ENCODE measurements at places on chromosomes 3 and 15.

- DNase-seq, result peak; percentile 47
Measured at GRCh38 chr3:156307704-156308103, 187.3 kb downstream of the KCNAB1 start.

DNA sequence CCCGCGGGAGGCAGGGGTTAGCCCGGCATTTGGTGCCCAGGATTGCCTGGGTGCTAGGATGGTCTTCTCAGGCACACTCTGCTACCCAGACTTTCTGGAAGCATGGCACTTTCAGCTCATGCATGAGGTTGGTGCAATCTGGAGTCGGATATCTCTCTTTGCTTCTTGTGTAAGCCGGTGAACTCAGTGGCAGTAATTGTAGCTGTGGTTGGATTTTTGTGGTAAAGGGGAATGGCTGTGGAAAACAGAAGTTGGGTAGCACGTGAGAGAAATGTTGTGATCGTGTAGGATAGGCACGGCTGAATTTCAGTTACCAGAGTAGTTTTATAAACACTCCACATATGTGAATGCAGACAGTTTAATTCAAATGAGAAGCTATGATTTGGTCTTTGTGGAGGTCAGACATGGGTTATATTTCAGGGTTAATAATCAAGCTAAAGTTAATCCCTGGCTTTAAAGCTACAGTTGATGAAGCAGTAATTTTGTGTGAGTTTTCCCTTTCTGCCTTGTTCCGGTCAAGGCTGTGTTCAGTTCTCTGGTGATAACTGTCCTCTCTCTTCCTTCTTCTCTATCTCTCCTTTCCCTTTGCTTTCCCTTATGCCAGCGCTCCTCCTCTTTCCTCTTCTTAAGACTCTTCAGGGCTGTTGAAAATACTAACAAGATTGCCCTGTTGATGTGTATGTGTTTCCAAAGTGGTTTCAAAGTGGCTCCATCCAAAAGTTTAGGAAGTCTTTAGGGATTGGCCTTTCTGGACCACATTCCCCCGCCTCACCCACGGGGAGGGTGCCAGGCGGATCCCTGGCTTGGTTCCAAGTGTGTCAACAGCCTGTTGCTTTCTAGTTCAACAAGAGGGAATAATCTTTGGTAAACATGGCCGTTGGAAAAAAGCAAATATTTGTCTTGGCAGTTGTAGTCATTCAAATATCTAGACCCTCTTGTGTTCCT lies 404.6 kb upstream of the C2CD4B start:
- DNase-seq, result no peak

GRCh38 chr3:166367947-166368533 lies 530.8 kb upstream of the BCHE start:
- DNase-seq, result no peak

DNA sequence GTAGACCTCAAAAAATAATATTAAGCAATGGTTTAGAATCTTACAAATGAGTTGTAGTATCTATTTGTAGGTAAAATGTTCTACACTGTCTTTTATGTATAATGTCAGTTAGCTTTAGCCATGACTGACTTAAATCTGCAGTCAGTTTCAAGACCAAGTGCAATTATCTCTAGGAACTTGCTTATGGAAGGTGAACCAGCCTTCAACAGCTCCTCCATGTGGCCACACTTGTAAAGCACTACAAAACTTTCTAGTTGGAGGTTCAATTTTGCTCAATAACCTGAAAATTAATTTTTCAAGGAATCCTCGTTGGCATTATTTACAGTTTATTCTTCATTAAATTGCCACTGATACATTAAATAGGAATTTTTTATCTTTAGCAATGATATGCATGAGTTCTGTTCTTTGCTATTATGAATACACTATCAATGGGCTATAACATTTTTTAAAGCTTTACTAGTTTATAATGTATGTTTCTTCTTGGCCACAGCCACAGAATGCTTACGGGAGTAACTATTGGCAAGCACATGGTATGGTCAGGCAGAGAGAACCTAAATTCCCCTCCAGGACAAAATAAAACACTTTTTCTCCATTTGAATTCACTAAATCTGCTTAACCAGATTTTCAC lies 315.3 kb upstream of the UBE2E2 start:
- peak; percentile 4 for DNase-seq

DNA sequence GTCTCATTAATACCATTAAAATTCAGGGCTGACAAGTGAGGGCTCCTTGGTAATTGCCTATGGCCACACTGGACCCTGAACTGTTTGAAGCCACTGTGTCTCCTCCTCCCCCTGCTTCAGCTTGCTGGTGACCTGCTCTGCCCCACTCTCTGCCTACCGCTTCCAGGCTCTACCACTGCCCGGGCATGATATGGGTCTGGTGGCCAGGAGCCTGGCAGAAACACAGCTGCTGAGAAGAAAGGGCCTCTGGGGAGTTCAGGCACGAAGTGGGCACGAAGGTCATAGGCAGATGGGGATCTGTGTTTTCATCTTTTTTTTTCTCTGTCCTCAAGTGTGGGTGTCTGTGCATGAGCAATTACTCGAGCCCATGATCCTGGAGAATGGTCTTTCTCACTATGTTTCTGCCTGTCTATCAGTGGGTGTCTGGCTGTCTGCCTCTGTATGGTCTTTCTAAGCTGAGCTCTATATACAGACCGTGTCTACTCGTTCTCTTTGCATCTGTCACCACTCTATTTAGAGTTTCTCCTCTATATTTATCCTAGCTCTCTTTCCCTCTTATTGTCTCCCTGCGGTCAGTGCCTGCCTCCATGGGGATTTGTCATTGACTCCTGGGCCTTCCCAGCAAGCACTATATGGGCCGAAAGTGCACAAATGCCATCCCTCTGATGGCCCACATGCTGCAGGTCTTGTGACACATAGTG lies 42.1 kb upstream of the EPHB1 start:
- no peak for DNase-seq

DNA sequence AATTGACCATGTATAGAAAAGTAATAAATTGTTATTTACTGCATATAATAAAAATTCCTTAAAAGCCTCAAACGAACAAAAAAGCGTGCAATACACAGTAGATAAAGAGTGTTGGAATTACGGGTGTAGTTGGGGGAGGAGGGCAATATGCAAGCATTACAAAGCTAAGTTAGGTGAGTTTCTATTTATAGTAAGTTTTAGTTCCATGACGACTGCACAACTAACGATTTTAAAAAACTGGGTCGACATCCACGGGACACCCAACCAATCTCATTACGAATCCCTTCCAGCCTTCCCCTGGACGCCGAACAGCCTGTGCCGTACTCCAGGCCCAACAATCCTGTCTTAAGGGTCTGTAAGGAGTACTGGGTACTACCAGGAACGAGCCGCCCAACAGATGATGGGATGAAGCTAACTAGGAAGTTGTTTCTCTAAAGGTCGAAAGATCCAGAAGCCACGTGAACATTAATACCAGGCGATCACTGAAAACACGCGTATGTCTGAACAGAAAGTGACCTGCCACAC lies 677 bp downstream of the POLQ start:
- DNase-seq, result peak; percentile 13

- DNase-seq, result no peak
Measured at GRCh38 chr3:145286937-145287336, 874.0 kb downstream of the PLOD2 start.

DNA sequence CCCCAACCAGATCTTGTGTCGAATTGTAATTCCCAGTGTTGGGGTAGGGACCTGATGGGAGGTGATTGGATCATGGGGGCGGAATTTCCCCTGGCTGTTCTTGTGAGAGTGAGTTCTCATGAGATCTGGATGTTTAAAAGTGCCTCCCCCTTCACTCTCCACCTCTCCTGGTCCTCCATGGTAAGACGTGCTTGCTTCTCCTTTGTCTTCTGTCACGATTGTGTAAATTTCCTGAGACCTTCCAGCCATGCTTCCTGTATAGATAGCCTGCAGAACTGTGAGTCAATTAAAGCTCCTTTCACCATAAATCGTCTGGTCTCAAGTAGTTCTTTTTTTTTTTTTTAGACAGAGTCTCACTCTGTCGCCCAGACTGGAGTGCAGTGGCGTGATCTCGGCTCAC lies 42.3 kb downstream of the NR1D2 start:
- DNase-seq, result no peak

- no peak for DNase-seq
Measured at GRCh38 chr15:76309601-76310330, 1.5 kb downstream of the ETFA start.

DNA sequence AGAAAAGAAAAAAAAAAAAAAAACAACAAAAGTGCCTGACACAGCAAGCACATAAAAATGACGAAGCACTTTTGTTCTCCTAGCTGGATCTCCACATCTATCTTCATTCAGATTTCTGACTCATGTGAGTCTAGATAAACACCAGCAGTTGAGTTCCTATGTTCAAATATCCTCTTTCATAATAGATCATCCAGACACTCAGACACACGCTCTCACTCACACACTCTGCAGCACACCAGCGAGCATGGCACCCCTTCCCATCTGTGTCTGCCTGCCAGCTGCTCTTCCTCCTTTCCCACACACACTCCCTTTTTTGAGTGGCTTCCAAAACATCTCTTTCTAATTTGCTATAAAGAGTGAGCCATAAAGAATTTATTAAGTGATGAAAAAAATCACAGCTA lies 19.8 kb upstream of the CELF6 start:
- DNase-seq, result peak; percentile 65

DNA sequence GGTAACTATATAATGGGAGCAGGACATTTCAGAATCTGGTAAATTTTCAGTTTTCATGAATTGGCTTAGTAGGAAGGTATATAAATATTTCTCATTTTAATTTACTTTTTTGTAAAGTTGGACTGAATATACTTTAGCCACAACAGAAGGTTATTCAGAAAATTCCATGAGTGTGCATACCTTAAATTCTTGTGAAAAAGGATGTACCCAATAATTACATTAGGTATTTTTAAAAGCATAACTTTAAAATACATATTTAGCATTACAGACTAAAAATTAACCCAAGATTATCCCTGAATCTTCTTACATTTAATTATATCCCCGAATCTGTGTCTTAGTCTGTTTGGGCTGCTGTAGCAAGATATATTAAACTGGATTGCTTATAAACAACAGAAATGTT lies 24.9 kb upstream of the ATP11B start:
- DNase-seq, result no peak

- no peak for DNase-seq
Measured at GRCh38 chr3:42090973-42091731, at the start of gene TRAK1. Gene TRAK1 (plus strand): TSS chr3:42091357. CDS start chr3:42091470, 113 bp downstream.

- DNase-seq, result no peak
Measured at GRCh38 chr15:60223176-60223575, 174.6 kb downstream of the ANXA2 start.

- DNase-seq, result no peak
Measured at GRCh38 chr3:18751514-18751913, 326.4 kb upstream of the SATB1 start.

- DNase-seq, result no peak
Measured at GRCh38 chr3:45509768-45510129, 84.8 kb upstream of the LIMD1 start.

GRCh38 chr3:31176045-31176444 lies 281.6 kb upstream of the GADL1 start:
- no peak for DNase-seq

GRCh38 chr15:47383801-47384200 lies 333.5 kb upstream of the SEMA6D start:
- DNase-seq, result no peak

GRCh38 chr15:44159492-44159891 lies 35.6 kb downstream of the FRMD5 start:
- no peak for DNase-seq

DNA sequence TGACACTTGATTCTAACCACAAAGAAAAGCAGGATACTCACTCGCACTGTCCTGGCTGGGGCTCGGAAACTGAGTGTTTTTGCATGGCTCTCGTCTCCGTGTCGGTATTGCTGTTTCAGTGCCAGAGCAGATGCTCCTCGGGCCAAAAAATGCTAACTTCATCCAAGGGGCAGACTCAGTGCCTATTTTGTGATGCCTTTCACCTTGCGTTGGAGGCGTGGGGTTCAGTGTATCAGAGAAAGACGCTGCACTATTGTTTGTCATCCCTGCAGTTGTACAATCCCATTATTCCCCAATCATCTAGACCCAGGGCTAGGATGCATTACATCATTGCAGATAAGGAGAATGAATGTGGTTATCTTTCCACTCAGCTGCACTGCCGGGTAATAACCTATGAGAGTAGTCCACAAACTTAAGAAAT lies 1.4 kb downstream of the CACNA2D3 start:
- no peak for DNase-seq

GRCh38 chr3:37183976-37184375 lies 9.6 kb upstream of the LRRFIP2 start:
- DNase-seq, result no peak

DNA sequence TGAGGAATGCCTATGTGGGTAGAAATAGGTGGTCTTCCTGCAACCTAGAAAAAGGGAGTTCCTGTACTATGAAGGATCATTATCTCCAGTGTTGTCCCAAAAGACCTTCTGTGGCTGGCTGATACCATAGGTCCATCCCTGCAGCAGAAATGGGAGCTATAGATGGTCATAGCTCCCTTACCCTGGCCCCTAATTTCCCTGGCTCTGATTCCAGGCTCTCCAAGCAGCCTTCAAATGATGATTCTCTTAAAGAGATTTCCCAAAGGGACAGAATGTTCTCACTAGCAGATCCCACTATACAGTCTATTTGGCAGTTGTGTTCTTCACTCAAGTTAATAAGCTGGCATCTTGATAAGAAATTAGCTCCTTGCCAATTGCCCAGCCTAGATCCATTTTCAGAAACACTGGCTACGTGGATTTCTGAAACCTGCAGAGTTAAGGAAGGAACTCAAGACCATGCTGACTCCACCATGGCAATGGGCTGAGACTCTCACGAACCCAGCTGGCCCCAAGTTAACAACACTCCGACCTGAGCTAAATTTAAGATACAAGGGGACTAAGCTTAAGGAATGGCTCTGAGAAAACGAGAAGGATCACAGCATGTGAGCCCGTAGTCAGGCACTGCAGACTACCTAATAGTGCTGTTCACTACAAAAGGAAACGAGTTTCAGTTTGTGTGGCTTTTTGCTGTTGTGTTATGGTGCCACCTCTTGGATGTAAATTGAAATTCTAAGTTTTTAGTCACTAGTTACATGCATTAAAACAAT lies 11.4 kb downstream of the C15orf40 start:
- DNase-seq, result no peak

- no peak for DNase-seq
Measured at GRCh38 chr15:98363955-98364354, 284.4 kb upstream of the IGF1R start.

DNA sequence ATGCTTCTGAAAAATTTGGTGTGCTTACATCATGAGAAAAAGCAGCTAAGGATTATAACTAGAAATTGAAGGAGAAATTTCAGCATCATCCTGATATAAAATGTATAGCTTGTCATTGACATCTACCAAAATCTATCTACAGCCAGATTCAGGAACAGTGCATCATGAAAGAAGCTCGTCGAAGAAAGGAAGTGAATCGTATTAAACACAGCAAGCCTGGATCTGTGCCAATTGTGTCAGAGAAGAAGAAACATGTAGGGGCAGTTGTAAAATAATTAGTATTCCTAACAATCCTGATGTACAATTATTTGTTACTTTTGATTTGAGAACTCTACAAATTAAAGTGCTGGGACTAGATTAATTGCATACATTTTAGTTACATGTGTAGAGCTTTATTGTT lies 37.2 kb downstream of the AP4E1 start:
- no peak for DNase-seq

GRCh38 chr3:181616088-181617070 lies 95.3 kb upstream of the SOX2 start:
- DNase-seq, result no peak
